ENCODE measurements at places on chromosomes 7 and 10.

DNA sequence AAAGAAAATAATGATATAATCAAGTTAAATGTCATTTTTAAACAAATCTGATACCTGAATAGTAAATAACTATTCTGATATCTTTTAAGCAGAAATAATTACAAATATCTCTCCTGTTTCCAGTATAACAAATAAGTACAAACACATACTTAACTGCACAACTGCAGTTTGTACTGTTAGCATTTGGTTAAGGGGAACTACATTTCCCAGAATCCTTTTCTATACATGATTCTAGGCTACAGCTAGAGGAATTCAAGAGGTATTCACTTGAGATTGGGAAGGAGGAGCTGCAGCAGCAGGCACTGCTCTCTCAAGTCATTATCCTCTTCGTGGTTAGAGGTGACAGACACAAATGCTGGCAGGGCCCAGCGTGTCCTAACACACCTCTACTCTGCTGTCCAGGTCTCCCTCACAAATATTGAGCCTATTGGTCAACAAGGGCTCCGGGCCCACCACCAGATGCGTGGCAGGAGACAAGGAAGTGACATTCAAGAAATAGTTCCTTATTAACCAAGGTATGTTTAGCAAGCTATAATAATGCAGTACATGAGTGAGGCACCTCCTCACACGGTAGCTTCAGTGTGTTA is 255.1 kb upstream of the MKLN1 start:
- no peak for DNase-seq

- DNase-seq = no peak
Observed at GRCh38 chr10:63627396-63627795, 106.2 kb downstream of the REEP3 start.

DNA sequence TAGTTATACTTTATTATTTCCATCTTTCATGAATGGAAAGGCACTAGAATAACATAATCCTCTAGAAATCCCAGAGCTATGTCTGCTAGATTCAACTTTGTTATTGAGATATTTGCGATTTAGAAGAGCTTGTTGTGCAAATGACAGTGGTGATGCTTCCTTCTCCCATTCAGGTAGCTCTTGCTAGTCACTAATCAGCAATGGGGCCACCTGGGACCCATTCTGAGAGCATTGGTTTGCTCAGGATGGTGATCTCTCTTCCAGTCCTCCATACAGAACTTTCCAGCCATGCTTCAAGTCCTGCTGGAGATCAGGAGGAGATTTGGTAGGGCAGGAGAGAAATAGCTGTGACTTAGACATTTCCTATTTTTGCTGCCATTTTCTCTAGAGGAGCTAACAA is 65.8 kb upstream of the WNT16 start:
- DNase-seq = no peak

DNA sequence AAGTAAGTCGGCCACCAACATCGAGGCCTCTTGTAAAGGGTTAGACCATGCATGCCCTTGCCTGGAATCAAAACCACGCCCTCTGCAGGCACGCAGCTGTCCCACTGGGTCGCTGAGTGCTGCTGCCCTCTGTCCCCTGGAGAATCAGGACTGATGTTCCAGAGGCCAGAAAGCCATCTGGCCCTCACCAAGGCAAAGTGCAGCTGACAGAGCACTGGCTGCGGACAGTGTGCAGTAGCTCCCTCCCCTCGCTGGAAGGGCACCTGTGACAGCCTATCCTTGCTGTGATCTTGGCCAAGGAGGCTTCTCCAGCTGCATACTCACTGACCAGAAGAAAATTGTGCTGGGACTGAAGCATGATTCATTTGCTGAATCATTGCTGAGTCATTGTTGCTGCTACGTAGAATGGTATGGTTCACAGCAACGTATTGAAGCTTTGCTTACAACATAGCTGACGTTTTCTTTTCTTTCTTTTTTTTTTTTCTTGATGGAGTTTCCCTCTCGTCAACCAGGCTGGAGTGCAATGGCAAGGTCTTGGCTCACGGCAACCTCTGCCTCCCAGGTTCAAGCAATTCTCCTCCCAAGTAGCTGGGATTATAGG is 30.4 kb downstream of the DDC start:
- no peak for DNase-seq

DNA sequence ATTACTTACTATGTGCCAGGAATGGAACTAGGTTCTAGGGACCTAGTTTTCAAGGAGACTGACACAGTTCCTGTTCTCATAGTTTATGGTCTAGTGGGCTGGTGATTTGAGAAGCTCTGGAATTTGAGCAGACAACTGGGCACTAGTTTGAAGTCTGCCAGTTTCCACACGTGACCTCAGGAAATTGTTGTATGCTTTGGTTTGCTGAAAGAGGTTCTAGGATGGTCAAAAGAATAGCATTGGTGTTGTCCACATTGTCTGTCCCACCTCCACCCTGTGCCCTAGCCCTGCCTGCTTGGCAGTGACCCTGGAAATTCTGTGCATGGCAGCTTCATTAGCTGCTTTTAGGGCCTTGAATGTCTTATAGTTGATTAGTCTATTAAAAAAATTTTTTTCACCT is 28.7 kb downstream of the GBF1 start:
- no peak for DNase-seq

GRCh38 chr7:127980901-127981300 is 50.3 kb downstream of the LRRC4 start:
- DNase-seq = no peak

- DNase-seq = no peak
Observed at GRCh38 chr10:43623351-43623750, 17.1 kb downstream of the ZNF485 start.

All from NCI-H510A (cell line).